ENCODE measurements at places on chromosomes 11 and 22. TPM values are rescaled to one million over a fixed set of nuclear protein-coding genes. Genes with fewer than 3 reads are reported as not detected.

DNA sequence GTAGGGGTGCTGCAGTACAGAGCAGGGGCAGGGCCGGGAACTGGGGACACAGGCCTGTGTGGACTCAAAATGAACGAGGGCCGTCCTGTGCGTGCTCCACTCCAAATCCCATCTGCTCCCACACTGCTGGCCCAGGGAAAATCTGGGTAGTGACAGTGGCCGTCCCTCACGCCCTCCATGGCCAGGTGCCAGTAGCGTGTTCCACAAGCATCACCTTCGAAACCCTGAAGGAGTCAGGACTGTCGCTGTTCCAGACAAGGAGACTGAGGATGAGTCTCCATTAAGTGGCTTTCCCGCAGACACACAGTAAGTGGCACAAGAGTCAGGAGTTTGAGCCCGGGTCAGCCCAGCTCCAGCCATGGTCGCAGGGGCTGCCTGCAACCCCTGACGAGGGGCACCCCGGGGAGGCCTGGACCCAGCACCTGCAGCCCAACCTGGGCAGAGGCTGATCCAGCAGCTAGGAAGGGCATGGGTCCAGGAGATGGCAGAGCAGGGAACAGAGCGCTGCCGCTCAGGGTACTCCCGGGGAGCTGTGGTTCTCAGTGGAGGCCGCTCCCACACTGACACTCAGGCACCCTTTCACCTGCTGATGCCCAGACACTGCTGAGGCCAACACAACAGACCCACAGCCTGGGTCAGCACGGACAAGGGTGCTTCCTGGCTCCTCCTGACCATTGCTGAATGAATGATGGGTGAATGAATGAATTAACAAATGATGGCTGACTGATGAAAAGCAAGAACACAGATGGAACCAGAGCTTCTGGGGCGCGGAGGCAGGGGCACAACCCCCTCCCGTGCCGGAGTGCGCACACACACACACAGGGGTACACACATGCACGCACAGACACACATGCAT lies 35.3 kb downstream of the IGF2 start:
- no peak for DNase-seq

GRCh38 chr11:102007567-102008437 lies 39.4 kb upstream of the CFAP300 start:
- peak; percentile 57 for DNase-seq

The TTC36 gene
- total RNA-seq = 3.8 TPM

The POTEH gene
- not detected for total RNA-seq

DNA sequence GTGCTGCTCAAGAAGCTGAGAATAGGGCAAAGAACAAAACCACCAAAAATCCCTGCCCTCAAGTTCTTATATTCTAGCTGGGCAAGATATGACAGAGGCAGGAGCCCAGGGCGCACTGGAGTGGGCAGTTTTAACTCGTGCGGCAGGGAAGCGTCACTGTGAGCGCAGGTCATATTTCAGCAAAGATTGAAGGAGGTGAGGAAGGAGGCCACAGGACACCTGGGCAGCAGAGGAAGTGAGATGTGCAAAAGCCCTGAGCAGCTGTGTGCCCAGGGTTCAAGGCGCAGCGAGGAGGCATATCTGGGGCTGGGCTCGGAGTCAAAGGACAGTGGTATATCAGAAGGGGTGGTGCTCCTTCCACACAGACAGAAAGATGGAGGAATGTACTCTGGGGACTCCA lies 13.5 kb downstream of the KCNC1 start:
- DNase-seq = no peak

The FIBIN gene
- 4.0 TPM for total RNA-seq

The OR2AT4 gene
- total RNA-seq = not detected

DNA sequence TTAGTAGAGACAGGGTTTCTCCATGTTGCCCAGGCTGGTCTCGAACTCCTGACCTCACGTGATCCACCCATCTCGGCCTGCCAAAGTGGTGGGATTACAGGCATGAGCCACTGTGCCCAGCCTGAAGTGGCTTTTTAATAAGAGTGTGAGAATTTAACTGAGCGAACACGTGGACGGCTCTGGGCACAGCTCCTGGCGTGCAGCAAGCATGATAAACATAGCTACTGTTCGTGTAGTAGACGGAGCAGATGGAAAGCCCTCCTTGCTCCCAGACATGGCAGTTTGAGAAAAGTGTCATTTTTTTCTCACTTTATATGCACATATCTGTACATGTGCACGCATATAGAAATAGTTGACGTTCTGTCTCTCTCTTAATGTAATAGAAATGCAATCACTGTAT lies 7.0 kb downstream of the EMID1 start:
- DNase-seq = no peak

Measured in myocyte (in vitro differentiated cells).